ENCODE measurements at places on chromosomes 11 and 22.

- no peak for DNase-seq
These were observed 2.3 kb downstream of the TUBGCP6 start for GRCh38 chr22:50242406-50242949.

GRCh38 chr11:65496304-65497140 lies 2.3 kb upstream of the MALAT1 start:
- DNase-seq, result peak; percentile 66

DNA sequence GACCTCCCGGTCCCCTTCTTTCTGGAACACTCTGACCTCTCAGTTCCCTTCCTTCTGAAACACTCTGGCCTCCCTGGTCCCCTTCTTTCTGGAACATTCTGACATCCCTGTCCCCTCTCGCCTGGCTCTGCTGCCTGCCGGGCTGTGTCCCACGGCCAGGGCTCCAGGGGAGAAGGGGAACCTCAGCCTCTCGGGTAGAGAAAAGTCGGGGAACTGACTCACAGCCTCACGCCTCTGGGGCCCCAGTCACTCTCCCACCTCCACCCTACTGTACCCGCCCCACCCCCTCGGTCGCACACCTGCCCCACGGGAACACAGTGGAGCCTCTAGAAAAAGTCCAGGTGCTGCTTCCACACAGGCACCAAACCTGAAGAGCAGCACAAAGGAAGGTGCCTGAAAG lies 93.3 kb downstream of the BRD1 start:
- DNase-seq, result no peak

DNA sequence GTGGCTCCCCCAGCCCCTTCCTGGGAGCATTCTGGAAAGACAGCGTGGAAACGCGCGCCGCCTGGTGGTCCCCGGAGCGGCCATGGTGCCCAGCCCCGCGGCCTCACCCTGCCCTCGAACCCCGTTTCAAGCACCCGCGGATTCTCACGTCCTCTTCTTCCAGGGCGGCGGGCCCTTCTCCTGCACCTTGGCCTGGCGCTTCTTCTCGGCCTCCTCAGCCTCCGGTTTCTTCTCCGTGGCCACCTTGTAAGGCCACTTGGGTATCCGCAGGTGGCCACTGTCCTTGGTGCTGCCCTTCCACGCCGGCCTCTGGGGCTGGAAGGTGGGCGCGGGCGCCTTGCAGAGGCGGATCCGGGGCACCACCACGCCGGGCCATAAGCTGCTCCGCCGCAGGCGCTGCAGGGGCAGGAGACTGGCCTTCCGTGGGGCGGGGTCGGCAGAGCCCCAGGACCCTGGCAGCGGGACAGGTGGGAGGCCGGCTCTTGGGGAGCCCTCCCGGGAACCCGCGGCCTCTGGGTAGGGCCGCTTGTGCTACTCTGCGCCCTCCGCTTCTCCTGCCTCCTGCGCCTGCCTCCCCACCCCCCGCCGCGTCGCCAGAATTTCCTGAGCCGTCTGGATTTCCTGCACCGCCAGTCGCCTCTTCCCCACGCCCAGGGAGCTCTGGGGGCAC lies 83.4 kb downstream of the TRIM51G start:
- no peak for DNase-seq

GRCh38 chr11:106295974-106296373 lies 218.5 kb downstream of the AASDHPPT start:
- DNase-seq, result no peak

DNA sequence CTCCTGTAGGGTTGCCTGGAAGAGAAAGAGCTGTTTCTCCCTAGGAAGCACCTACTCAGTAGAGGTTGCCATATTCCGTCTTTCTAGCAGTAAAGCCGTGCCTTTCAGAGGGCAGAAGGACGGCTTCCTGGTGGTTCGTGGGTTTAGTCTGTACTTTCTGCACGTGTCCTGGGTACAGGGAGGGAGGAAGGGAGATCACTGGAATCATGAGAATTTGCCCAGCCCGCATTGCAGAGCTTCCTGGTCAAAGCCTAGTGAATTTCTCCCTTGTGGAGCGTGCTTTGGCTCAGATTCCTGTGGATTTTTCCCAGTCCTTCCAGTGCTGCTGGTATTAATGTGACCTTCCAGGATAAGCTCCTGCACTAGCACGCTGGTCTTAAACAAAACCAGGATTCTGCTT lies 44.9 kb downstream of the GRAMD1B start:
- peak; percentile 82 for DNase-seq

- DNase-seq, result no peak
These were observed 53.3 kb downstream of the MRTFA start for GRCh38 chr22:40583053-40583741.

DNA sequence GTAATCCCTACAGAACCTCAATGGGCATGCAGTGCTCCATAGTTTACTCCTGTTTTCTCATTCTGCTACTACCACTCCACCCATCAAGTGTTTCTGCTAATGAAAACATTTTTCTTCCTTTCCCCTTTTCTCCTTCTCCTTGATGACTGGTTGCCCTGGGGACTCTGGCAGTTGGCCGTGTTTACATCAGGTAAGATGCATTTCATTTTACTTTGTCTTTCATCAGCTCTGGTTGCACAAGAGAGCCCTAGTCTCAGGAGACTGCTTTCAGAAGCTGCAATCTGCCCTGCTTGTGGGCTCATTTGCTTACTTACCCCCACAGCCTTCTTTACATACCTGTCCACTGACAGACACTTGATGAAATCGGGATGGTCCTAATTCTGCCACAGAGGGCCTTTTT lies 19.6 kb upstream of the LIMK2 start:
- no peak for DNase-seq

DNA sequence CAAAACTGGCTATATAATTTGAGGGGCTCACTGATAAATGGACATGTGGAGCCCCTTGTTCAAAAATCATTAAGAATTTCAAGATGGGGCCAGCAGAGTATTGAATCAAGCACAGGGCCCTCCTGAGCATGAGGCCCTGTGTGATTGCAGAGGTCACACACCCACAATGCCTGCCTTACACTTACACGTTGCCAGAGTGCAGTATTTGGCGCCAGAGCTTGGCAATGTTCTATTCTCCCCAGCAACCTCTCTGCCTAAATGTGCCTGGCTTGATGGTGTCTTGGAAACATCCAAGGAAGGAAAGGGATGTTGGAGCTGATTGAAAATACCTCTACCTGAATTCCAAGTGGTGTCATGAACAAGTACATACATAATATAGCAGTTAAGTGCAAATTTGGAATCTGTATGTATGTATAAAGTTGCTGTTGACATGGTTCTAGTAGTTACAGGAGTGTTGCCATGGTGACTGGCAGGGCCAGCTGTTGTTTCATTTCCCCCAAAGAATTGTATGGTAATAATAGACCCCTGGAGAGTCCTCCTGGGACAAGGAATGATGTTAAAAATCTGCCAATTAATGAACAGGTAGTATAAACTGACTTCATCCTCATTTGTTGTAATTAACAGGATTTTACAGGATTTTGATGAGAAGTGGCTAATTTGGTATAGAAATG lies 205.7 kb upstream of the NAV2 start:
- no peak for DNase-seq

GRCh38 chr11:118064956-118065355 lies 11.9 kb upstream of the TMPRSS4 start:
- DNase-seq, result no peak

GRCh38 chr11:72548463-72548862 lies 114.1 kb upstream of the CLPB start:
- no peak for DNase-seq

DNA sequence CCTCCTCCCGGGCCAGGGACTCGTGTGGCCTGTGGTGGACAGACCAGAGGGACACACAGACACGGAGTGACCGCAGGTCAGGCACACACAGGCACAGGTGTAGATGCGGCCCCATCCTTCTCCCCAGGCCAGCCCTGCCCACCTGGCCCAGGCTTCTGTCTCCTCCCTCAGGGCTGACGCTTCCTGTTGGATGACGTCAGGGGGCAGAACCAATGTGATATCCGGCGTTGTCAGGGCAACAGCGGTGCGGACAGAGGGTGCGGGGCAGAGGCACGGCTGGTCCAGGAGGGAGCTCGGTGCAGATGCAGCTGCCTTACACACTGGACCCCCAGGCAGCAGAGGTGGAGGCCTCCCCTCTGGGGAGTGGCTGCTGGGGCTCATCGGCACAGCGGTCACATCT lies 2.9 kb upstream of the TUBGCP6 start:
- DNase-seq, result no peak

DNA sequence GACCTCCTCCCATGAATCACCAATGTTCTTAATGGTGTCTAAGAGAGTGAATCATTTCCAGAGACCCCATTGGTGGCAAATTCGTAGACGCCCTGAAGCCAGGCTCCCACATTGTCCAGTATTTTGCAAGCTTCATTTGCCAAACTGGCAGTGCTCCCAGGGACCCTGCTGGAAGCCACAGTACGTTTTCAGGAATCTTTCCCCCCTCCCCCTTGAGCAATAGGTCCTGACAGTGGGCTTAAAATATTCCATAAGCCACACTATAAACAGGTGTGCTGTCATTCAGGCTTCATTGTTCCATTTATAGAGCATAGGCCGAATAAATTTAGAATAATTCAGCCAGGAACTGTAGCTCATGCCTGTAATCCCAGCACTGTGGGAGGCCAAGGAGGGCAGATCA lies 125.3 kb downstream of the MORC2 start:
- DNase-seq, result no peak

- DNase-seq, result no peak
These were observed 49.7 kb downstream of the GGTLC2 start for GRCh38 chr22:22694106-22694505.

DNA sequence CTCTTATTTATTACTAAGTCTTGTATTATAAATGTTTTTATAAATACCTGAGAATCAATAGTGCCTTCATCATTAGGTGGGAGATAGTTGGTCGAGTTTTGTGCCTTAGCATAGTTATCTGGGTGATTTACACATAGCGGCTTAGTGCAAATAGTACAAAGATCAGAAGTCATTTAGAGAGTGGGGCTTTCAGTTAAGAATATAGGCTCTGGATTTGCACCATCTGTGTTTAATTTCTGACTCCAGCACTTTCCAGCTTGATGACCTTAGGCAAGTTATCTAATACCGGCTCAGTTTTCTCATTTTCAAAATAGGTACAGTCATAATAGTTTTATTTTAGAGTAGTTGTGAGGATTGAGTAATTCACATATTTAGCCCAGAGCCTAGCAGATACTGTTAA lies 26.4 kb downstream of the PDE3B start:
- DNase-seq, result no peak

DNA sequence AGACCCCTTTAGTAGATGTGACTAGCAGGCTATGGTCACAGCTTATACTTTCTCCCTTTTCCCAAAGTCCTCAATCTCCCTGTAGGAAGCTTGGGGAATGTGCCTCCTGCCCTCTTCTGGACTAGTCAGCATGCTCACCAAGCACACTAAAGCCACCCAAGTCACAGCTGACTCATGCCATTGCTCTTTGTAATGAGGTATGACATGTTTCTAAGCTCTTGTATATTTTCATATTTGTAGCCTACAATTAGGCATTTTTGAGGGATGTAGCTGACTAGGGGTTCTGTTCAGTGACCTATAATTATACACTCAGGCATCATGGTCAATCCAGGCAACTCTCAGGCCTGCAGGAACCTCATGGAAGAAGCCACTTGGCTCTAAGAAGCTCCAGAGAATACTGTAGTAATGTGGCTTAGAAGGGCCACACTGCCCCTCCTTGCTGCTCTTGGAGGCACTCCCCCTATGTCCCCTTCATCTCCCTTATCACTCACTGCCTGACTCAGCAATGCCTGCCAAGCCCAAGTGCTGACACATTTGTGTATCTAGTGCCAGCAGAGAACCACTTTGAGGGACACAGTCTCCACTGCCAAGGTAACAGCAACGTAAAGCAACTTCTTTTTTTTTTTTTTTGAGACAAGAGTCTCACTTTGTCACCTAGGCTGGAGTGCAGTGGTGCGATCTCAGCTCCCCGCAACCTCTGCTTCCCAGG lies 86.2 kb downstream of the RPL27A start:
- DNase-seq, result no peak

DNA sequence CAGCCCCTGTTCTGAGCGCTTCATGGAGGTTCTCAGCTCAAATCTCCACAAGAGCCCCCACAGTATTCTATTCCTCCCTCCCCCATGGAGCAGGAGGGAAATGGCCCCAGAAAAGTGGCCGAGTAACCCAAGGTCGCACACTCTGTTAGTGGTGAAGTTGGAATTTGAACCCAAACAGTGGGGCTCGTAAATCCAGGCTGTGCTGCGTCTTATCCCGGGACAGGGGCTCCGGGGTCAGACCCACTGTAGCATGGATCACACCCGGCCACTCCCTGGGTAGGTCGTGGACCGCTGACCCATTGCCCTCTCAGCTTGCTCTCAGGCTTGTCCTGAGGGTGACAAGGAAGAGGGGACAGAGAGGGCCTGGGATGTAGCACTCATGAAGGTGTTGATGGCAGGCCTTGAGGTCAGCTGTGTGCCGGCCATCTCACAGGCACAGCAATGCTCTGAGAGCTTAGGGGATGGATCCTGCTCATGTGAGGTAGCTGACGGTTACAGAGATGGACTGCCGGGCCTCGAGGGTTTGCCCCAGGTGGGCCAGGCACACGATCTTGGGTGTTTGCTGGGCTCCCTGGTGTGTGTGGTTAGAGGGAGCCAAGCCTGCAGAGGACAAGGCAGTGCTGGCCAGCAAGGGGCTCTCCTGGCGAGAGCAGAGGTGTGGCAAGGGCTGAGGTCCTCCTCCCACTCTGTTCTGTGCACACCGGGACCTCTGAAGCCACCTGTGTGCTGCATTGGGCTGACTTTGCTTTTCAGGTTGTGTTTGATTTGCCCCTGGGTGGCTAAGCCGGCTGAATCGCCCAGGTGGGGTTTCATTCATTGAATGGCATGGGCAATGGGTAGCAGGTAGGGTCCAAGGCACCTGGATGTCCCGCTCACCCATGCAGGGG lies 2.3 kb upstream of the FGF19 start:
- no peak for DNase-seq

DNA sequence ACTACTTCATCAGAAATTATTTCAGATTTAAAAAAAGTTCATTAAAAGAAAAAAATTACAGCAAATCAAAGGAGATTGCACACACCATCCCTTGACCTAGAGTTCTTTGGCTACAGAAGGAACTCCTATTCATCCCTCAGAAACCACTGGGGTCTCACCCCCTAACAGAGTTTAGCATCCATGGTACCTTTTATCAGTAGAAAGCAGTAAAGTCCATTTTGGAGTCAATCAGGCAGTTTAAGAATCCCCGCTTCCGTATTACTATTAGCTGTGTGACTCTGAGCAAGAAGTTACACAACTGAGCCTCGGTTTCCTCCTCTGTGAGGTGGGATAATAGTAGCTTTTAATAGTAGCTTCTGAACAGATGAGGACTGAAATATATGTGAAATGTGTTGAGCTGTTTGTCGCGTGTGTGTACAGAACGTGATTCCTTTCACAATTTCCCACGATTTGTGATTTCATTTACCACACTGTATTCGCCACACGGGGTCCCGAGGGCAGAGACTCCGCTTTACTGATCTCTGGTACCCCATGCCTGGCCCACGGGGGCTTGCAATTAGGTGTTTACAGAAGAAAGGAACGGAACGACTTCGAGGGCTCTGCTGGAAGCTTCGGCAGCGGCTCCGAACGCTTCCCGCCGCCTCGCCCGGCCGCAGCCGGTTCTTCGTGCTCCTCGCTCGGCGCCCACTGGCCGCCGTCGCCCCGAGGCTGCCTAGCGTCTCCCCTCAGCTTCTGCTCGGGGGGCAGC lies 72.5 kb upstream of the ZBED5 start:
- peak; percentile 29 for DNase-seq

DNA sequence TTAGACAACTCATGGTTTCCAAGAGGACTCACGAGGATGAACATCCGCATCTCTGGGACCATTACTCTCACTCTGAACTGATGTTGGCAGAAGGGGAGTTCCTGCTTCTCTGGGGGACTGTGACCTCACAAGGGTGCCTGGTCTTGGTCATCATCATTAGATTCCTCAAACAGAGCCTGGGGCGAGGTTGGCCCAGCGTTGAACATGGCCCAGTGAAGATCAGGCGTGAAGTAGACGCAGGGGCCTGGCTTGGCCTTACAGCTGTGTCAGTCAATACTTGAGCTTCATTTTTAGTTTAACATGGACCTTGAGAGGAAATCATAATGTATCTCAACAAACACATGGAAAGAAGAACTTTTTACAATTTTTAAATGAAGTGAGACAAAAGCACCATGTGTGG lies 617.1 kb downstream of the BRD1 start:
- DNase-seq, result no peak
